Stimulated activated CD8-positive, alpha-beta memory T cell treated with anti-CD3 and anti-CD28 coated beads, Interleukin-7, amount 100 ng/mL, for 1 hour (primary cell): ENCODE measurements at places on chromosomes 12 and 14.

DNA sequence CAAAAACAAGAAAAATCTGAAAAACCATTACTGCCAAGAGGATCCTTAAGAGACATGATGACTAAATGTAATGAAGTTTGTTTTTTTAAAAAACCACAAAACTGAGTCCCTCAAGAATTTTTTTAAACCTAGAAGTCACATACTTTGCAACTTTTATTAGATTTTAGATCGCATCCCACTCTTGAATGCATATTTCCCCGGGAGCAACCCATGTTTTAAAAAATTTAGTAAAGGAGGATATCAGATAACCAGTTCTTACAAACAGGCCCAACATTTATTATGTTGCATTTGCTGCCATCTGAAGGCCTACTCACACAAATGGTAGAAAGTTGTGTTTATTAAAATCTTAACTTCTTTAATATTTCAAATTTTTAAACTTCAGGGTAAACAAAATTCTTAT lies 44.3 kb upstream of the CCT2 start:
- no peak for DNase-seq

GRCh38 chr14:32696325-32697091 lies 242.2 kb upstream of the NPAS3 start:
- DNase-seq = no peak

GRCh38 chr14:60722107-60722356 lies 2.1 kb downstream of the SIX4 start:
- no peak for DNase-seq

DNA sequence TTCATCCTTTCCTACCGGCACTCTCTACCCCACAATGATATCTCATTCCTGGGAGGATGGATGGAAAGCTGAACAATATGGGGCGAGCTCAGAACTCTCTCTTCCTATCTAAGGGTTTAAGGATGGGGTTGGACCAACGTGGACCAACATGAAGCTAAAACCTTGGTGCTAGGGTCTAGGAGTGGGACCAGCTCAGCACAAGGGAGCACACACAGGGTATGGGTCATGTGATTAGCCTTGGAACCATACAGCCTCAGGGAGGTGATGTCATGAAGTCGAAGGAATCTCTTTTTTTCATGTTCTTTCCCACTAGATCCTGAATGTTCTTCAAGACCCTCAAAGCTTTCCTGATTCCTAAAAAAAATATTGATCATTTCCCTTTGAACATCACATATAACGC lies 3.3 kb downstream of the GUCY2C start:
- no peak for DNase-seq

DNA sequence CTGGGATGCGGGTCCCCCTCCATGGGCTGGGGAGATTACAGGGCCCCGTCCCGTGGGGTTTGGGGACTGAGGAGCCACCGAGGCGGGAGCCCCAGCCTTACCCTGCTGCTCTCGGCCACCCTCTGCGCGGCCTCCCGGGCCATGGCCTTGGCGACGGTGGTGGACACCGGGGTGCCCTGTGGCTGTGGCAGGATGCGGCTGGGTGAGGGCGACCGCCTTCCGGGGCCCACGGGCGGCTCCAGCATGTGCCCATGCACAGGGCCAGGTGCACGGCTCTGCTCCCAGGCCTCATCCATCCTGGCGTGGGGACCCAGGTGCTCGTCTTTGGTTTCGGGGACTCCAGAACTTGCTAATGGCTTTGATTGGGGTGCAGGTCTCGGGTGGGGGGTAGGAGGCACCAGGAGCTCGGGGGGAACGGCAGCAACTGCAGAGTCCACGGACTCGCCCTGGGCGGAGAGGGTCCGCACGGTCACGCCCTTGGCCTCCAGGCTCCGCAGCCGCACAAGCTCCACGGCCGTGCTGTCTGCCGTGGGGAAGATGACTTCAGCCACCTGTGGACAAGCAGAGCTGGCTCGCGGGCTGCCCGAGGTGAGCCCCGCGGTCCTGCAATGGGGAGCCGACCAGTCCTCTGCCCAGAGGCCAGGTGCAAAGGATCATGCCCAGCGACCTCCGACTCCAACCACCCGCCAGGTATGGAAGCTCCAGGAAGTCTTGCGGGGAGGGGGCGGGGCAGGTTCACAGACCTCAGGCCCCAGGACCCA lies 99.2 kb downstream of the PIWIL1 start:
- DNase-seq = no peak

GRCh38 chr12:52800259-52800917 lies 4.5 kb upstream of the KRT3 start:
- no peak for DNase-seq

- DNase-seq = no peak
Measured at GRCh38 chr14:75880512-75880911, 101.3 kb downstream of the TGFB3 start.

- DNase-seq = no peak
Measured at GRCh38 chr14:34113991-34114390, 163.1 kb upstream of the EGLN3 start.

GRCh38 chr12:130715998-130716968 lies at the start of gene RIMBP2:
TSS of gene RIMBP2 (minus strand) at chr12:130716299. CDS start at chr12:130479013, 237,286 bp downstream.
- DNase-seq = no peak

- DNase-seq = no peak
Measured at GRCh38 chr12:101045486-101046464, 164.3 kb downstream of the SLC5A8 start.

DNA sequence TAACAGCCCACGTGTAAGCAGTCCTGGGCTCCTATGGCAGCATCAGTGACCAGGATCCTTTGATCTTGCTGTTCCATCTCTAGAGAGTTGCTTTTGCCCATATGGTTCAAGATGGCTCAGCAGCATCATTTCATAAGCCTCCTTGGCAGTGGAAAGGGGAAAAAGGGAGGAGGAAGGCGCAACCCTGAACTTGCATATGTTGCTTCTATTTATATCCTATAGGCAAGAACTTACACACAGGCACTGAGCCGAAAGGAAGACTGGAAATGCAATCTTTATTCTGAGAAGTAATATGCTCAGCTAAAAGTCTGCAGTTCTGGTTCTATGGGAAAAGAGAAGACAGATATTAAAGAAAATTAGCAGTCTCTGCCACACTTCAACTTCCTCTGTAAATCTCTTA lies 167.7 kb upstream of the PLXNC1 start:
- DNase-seq = no peak

DNA sequence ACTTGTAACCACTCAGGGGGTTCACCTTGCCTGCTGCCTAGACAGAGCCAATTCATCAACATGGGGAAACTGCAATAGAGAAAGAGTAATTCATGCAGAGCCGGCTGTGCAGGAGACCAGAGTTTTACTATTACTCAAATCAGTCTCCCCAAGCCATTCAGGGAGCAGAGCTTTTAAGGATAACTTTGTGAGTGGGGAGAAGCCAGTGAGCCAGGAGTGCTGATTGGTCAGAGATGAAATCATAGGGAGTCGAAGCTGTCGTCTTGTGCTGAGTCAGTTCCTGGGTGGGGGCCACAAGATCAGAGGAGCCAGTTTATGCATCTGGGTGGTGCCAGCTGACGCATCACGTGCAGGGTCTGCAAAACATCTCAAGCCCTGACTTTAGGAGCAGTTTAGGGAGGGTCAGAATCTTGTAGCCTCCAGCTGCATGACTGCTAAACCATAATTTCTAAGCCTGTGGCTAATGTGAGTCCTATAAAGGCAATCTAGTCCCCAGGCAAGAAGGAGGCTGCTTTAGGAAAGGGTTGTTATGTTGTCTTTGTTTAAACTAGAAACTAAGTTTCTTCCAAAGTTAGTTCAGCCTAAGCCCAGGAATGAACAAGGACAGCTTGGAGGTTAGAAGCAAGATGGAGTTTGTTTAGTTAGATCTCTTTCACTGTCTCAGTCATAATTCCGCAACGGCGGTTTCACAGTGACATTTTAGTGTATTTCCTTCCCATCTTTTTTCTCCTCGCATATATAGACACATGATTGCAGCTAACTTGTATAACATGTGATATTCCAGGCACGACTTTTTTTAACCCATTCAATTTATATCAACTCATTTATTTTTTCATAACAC lies 68.9 kb upstream of the NCOR2 start:
- DNase-seq = no peak

- DNase-seq = no peak
Measured at GRCh38 chr14:61368114-61368710, 46.8 kb downstream of the PRKCH start.

GRCh38 chr12:26017484-26018211 lies 59.2 kb downstream of the RASSF8 start:
- no peak for DNase-seq

GRCh38 chr14:104386151-104386841 lies 193.3 kb upstream of the C14orf180 start:
- DNase-seq = no peak

- no peak for DNase-seq
Measured at GRCh38 chr12:92045852-92046251, 99.8 kb downstream of the BTG1 start.

GRCh38 chr12:75086091-75087038 lies 123.3 kb downstream of the KCNC2 start:
- DNase-seq = no peak

GRCh38 chr12:130280231-130280630 lies 57.5 kb upstream of the PIWIL1 start:
- DNase-seq = no peak

- DNase-seq = no peak
Measured at GRCh38 chr12:71685312-71685906, 473 bp upstream of the TMEM19 start.

DNA sequence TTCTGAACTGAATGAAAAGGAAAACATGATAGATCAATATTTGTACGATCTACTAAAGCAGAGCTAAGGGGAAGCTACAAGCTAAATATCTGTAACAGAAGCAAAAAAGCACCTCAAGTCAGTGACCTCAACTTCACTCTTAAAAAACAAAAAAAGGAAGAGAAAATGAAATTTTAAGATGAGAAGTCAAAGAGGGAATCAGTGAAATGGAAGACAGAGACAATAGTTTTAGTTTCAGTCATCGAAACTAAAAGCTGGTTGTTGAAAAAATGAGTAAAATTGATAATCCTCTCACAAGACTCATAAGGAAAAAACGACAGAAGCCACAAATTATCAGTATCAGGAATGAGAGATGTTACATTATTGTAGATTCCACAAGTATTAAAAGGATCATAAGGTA lies 11.9 kb upstream of the SLC2A13 start:
- DNase-seq = no peak
